ENCODE measurements at places on chromosomes 4 and X. TPM values are rescaled to one million over a fixed set of nuclear protein-coding genes. Genes with fewer than 3 reads are reported as not detected.

Gene INTS6L
- 4.1 TPM for total RNA-seq

DNA sequence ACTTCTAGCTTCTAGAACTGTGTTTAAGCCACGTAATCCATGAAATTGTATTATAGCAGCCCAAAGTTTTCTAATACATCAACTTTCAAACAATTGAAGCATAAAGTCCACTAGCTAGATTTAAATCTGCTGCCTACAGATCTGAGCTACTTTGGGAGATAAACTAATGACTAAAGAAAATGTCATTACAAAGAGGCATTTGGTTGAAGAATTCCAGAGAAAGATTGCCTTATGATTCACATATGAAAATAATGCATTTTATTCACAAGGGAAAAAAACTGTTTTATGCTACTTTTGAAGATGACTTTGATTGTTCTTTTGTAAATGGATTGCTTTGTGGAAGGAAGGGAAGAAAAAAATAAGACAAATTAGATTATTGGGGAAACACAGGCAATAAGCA, 124.1 kb upstream of the SLIT2 start:
- peak; percentile 2 for DNase-seq

Gene RFC1
- 52.4 TPM for total RNA-seq

- no peak for DNase-seq
These were observed 13.3 kb downstream of the TFE3 start for GRCh38 chrX:49029876-49030275.

Gene IGBP1
- 154 TPM for total RNA-seq

Gene IBSP
- total RNA-seq: not detected

- DNase-seq: peak; percentile 40
These were observed 70.3 kb downstream of the ARL9 start for GRCh38 chr4:56575820-56576429.

Gene DCAF8L2
- not detected for total RNA-seq

- no peak for DNase-seq
These were observed 155.7 kb upstream of the GPRIN3 start for GRCh38 chr4:89463341-89463740.

Gene GSPT2
- total RNA-seq: 7.1 TPM

Gene TLR3
- 8.1 TPM for total RNA-seq

Gene MFAP3L
- 0.50 TPM for total RNA-seq

GRCh38 chr4:90537491-90537890, 410.3 kb downstream of the CCSER1 start:
- peak; percentile 14 for DNase-seq
